Activated T-cell treated with anti-CD3 and anti-CD28 coated beads, Interleukin-2, amount 50 U/mL, for 48 hours (primary cell): ENCODE measurements at places on chromosomes 3 and 15.
A peak's percentile ranks its signal among the peaks of the same experiment; 100 is the strongest.

DNA sequence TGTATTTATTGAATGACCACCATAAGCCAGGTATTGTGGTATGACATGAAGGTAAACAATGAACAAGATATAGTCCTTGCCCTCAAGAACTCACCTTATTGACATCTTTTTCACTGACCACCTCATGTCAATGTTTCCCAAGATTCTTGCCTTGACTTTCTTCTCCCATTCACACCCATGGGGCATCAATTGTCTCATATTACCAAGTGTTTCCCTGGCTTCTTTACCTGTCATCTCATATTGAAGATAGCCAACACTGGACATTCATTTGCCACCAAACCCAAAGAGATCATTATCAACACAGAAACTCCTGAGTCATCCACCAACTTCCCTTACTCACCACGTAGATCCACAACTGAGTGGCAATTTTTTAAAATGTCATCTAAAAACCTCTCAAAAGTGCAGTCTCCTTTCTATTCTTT lies 2.2 kb downstream of the EFHB start:
- no peak for DNase-seq

DNA sequence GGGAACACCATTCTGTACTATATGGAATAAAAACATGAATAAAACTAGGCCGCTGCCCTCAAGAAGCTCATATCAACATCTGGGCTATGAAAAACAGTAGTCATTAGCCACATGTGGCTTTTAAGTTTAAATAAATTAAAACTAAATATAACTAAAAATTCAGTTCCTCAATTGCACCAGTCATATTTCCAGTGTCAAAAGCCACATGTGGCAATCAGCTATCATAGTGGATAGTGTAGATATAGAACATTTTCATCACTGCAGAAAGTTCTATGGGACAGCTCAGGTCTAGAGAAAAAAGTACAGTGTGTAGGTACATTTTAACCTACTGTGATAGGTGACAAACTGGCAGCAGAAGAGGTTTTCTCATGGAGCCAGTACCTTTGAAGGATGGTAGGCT lies 261.4 kb downstream of the FOXP1 start:
- no peak for DNase-seq

GRCh38 chr15:82571722-82572222 lies 31.5 kb upstream of the RPS17 start:
- DNase-seq: no peak

DNA sequence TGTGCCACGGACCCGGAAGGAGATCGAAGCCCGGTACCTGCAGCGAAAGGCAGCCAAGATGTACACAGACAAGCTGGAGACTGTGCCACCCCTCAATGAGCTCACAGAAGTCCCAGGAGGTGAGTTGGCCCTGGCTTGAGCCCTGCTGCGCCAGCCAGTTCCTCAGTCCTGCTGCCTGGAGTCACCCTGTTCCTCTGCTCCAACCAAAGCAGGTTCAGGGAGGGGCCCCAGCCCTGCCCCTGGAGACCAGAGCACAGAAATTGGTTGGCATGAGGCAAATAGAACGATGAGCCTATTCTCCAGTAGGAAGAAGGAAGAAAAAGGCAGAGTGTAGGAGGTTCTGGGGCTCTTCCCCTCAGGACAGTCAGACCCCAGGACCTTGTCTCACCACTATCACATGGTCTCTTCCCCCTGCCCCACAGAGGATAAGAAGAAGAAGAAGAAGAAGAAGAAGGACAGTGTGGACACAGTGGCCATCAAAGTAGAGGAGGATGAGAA lies 8.0 kb downstream of the TMIE start:
- no peak for DNase-seq

- no peak for DNase-seq
Measured at GRCh38 chr15:68589783-68590710, 11.3 kb downstream of the CORO2B start.

GRCh38 chr3:26081166-26081565 lies 291.3 kb downstream of the OXSM start:
- no peak for DNase-seq

DNA sequence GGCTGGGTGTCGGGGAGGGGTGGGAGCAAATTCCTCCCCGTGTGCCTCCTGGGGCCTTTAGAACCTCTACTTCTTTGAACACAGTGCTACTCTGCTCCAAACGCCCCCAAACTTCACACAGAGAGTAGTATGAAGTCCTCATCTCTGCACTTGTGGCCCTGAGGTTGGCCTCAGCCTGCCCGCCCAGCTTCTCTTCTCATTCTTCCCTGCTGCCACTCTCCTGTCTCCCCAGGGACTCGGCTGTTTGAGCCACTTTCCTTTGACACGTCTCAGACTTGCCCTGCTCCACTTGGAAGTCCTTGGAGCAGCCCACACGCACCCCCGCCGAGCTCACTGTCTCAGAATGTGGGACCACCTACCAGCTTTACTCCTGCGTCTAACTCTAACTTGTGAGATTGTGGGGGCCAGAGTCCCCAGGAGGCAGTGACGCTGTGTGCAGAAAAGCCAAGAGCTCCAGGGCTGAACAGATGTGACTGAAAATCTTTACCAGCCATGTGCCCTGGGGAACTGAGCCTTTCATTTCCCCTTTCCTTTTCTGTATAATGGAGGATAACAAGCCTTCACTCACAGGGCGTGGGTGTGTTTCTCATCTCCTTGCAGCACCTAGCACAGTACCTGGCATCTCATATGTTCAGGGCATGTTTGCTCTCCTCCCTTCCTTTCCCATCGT lies 233.6 kb upstream of the CTDSPL start:
- no peak for DNase-seq

DNA sequence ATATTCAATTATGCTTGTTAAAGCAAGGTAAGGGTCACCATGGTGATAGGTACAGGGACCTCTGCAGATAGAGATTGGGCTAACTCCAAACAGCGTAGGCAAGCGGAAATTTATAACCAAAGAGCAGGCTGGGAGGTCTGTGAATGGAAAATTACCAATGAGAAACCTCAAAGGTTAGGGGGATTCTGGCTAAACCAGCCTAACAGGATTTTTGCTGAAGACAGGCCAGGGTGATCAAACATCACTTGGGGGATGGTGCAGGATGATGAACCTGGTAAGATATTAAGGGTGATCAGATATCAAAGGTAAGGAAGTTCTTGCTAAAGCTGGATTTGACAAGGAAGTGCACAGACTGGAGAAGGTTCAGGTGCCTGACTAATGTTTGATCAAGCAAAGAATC lies 35.3 kb upstream of the SNRPN start:
- no peak for DNase-seq

DNA sequence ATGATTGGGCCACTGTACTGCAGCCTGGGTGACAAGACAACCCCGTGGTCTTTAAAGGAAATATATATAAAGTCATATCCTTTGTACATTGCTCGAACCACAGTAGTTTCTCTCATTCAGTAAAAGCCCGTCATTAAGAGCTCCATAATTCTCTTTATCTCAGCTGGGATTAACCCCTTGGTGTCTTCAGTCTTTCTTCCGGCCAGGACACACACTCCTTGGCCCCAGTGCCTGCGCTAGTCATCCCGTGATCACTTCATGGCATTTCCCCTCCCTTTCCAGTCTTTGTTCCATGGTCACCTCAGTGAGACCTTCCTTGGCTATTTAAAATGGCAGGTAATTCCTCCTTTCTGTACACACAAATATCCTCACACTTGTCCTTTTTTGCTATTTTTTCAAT lies 3.3 kb downstream of the RPL35A start:
- DNase-seq: no peak

GRCh38 chr15:70327856-70328678 lies 230.3 kb upstream of the TLE3 start:
- no peak for DNase-seq

GRCh38 chr15:55742927-55743728 lies at the start of gene PRTG:
Gene PRTG (minus strand): TSS chr15:55743152. CDS start chr15:55742931, 221 bp downstream.
- no peak for DNase-seq

GRCh38 chr3:130792246-130792645 lies 45.6 kb upstream of the PIK3R4 start:
- DNase-seq: no peak

- DNase-seq: no peak
Measured at GRCh38 chr3:123088387-123088786, 21.6 kb downstream of the PDIA5 start.

DNA sequence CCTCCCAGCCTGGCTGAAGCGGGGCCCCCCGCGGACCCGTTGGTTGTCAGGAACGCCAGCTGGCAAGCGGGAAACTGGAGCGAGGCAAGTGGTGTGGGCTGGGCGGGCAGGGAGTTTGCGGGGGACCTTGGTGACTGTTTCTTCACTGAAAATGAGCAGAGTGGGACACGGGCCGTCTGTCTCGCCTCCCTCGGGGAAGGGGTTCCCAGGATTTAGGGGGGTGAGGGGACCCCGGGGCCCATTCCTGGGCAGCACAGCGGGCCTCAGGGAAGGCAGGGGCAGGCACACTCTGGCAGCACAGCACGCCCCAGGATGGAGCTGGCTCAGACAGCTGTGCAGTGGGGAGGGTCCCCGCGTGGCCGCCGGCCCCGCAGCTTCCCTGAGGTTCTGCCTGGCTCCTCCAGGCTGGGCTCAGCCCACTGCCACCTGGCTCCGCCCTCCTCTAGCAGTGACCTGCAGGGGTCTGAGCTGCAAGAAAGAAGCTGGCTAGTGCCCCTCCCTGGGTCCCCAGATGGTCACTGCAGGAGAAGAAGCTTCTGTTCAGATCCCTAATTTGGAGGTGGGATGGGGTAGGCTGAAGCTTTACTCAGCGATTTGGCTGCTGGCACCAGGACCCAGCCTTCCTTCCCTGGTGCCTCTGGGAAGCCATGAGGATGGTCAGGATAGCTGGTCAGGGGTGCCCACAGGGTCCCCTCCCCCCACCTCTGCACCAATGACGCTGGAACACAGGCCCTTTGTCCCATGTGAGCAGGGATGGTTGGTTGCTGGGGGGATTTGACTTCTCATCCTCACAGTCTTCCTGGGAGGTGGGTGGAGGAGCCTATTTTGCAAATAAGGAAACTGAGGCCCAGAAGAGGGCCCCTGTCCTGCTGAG lies 90.4 kb downstream of the TBC1D2B start:
- no peak for DNase-seq

DNA sequence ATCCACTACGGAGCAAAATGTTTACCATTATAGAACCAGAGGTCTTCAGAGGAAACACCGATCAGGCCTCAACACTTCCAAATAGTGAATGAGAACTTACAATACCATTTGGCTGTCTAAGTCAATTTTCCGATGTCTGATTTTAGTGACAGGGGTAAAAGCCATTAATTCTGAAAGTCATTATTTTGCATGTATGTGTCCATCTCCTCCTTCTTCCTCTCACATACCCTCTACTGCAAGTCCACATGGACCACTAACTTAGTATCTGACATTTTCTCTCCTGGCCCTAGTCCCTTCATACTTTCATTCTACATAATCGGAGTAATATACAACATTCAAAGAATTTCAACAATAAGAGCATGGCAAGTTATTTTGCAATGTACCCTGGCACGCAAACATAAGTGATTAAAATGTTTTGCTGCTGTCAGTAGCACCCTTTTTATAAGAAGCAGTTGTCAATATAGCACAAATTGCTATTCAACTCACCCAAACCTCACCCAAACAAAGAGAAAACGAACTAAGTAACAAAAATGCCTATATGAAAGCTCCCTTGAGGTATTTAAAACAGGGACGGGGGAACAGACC lies 1.9 kb downstream of the TOP2B start:
- no peak for DNase-seq

DNA sequence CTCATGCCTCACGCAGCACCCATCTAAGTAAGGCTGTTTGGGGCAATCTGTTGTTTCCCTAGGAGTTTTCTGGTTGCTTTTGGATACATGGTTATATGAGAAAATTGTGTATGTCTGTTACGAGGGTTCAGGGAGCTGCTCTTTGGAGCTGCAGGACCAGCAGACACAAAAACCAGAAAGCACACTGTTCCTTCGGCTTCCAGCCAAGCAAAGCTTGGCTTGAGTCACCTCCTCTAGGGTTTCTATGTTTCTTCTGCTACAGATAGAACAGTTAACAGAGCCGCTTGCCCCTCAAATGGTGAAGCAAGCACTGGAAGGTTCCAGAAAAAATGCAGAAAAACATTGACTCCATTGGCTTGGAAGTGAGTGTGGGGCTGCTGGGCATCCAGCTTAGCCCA lies 49.2 kb upstream of the CTDSPL start:
- no peak for DNase-seq

- DNase-seq: no peak
Measured at GRCh38 chr15:40301467-40302179, 6.1 kb downstream of the PLCB2 start.

GRCh38 chr3:178385280-178385952 lies 150.8 kb upstream of the KCNMB2 start:
- no peak for DNase-seq

DNA sequence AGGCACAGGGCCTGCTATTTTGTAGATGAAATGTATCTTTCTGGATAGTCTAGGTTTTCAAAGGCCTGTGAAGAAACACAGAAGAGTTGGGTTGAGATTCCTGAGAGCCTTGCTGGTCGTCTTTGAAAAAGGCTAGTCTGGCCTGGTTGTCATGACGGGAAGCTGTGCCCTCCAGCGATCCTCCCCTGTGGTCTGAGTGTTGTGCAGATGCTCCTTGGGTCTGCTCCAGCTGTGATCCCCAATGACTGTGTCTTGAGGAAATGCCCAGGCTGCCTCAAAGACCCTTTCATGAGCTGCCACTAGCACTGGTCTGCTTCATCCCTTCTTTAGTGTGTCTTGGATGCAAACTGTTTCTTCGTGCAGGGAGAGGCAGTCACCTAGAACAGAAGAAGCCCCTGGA lies 111.0 kb upstream of the SYNPR start:
- no peak for DNase-seq

GRCh38 chr15:62711691-62712454 lies 330.7 kb upstream of the TPM1 start:
- DNase-seq: peak; percentile 40

DNA sequence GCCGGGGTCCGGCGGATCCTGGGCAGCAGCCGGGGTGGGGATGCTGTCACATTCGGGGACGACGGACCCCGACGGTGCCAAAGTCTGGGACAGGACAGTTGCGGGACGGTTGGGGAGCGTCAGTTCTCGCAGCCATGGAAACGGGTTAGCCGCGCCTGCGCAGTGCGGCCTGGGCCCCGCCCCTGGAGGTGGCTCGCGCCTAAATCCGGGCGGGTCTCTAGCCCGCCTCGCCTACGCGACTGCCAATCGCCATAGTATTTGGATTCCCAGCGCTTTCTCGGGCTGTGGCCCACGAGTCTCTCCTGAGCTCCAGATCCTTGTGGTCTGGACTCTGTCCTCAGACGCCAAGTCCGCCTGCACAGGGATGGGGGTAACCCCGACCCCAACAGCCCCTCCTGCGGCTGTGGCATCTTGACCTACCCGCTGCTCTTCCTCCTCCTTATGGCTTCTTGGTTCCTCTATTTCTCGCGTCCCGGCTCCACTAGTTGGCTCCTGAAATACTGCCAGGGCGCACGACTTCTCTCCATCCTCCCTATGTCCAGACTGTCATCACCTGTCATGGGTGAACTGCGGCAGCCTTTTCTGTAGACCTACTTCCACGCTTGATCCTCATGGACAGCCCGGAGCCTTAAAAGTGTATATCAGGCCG lies at the start of gene ZMYND10:
Gene ZMYND10, minus strand, starts transcription at position 147 of the 649 bp plus-strand sequence. CDS start 153 bp downstream, outside the sequence.
- DNase-seq: peak; percentile 87

- no peak for DNase-seq
Measured at GRCh38 chr3:74435631-74436030, 178.8 kb downstream of the CNTN3 start.

DNA sequence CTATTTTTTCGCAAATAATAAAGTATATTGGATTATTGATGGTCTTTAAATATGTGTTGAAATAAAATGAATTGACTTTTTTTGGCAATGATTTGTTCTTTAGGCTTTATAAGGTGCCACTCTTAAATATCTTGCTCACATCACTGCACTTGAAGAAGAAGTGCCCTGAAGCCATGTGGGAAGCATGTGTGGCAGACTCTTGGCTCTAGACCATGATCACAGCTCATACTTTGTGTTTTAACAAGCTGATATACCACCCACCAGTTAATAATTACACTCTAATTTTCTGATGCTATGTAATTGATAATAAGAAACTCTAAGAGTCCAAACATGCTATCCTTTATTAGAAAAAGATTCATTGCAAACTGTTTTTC lies 52.1 kb upstream of the TGFBR2 start:
- no peak for DNase-seq
